Activated naive CD4-positive, alpha-beta T cell treated with Interleukin-2 at 50 U/mL for 16 hours (primary cell): ENCODE measurements at places on chromosomes 7 and 10.

GRCh38 chr10:33334805-33335550, 511 bp upstream of the NRP1 start:
- peak; percentile 45 for DNase-seq

- DNase-seq = no peak
Measured at GRCh38 chr10:112223725-112224124, 40.2 kb upstream of the GPAM start.

DNA sequence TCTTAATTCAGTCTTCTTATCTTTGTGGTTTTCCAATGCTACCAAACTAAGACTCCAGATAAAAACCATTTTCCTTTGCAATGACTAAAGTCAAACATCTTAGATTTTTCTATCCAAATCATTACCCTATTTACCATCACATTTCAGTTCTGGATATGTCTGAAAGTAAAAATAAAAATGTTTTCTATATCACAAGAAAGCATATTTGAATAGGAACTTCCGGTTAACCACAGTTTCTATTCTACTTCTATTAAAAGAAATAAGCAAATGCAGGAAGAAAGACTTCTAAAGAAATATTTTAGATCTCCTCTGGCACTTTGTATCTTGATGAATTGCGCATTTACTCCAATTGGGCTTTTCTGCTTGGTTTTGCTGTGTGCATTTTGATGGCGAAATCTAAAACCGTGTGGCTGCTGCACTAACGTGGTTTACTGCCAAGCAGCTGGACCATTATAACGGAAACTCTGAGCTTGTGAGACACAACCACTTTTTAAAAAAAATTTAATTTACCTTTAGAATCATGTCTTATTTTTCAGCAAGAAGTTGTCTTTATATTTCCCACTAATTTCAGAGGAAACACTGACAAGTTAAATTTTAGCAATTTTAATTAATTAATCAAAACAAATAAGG, 146.1 kb downstream of the VPS50 start:
- no peak for DNase-seq

DNA sequence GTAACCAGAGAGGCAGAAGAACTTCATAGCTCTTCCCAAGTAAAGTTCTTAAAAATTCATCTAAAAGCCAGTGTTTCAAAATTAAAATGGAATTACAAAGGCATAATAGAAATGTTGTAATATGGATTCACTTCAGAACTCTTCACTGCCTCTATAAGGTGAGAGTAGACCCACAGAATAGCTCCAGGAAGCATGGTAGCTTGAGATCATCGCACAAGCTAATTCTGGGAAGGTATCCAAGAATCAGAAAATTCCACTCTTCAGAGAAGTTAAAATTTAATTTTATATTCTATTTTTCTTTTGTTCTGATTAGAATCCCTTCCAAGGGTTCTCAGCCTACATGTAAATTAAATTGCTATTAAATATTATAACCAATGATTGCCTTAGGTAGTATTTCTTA, 1.5 kb upstream of the DHX32 start:
- DNase-seq = no peak

- no peak for DNase-seq
Measured at GRCh38 chr7:150586785-150587152, 19.6 kb downstream of the GIMAP4 start.

GRCh38 chr10:113961182-113962031, 82.3 kb upstream of the ADRB1 start:
- peak; percentile 55 for DNase-seq

GRCh38 chr7:33558549-33559323, 346.6 kb upstream of the BMPER start:
- no peak for DNase-seq

GRCh38 chr10:44976352-44977198, 2.0 kb downstream of the DEPP1 start:
- DNase-seq = no peak

- DNase-seq = no peak
Measured at GRCh38 chr10:16483241-16483917, 38.3 kb downstream of the C1QL3 start.

- DNase-seq = no peak
Measured at GRCh38 chr10:132663666-132664365, 122.1 kb downstream of the NKX6-2 start.

DNA sequence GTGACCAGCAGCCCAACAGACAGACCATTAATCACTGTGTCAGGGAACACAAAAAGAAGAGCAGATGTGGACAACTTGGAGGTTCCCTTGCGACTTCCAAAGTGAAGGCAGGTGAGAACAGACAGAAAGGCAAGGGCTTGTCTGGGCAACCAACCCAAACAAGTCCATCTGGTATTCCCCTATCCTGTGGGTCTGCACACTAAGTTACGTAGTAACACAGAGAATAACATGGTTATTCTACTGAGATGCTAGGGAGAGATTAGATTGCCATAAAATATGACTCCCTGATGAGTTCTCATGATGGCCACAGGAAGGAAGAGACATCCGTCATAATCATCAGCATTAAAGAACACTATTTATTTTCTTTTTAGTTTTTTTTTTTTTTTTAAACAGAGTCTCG, 252.2 kb downstream of the CALN1 start:
- no peak for DNase-seq

GRCh38 chr7:2873686-2874551, 29.8 kb upstream of the GNA12 start:
- DNase-seq = no peak

DNA sequence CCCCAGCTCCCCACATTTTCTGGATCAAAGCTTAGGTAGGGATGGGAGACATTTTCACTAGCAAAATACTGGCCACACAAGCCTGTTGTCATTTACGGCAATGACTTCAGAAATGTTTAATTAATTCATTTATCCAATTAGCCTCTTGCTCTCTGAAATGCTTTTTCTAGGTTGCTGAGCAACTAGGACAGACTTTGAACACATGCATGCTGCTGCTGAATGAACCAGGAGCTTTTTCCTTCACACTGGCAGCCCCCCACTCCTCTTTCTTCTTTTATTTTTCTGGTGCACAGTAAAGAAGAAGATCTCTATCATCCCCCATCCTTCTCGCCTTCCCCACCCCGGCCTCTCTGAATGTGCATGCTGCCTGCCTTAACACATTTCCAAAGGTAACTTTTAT, 22.5 kb downstream of the SORCS3 start:
- no peak for DNase-seq

DNA sequence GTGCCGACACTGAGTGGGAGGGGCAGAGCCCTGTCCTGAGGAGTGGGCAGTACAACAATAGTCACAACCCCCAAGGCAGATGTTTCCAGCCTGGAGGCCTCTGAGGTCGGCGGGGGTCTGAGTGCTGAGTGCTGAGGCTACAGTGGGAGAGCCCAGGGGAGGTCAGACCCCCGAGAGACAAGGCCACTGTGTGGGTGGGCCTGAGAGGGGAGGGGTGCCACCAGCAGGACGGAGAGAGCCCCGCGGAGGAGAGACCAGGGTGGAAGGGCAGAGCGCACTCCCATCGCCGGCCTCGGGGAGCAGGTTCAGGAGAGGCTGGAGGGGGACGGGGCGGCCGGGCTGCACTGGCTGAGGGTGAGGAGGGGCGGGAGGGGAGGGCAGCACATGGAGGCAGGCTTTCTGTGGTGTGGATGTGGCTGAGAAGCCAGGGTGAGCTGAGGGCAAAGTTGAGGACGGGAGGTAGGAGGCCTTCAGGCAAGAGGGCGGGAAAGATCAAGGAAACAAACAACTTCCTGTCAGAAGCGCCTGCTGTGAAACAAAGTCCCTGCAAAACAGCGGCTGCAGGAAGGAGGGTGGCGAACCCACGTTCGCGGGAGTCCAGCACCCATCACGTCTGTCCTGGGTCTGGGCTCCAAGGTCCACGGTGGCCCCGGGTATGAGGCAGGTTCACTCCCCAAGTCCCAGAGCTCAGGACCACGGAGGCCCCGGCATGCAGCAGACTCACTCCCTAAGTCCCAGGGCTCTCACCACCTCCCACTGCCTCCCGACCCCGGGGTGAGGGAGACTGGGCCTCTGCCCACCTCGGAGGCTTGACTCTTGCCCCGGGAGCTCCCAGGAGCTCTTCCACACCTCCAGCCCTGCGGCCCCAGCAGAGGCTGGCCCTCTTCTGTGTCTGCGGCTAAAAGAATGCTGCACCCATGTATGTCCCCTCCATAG, 76.8 kb upstream of the NKX6-2 start:
- no peak for DNase-seq

GRCh38 chr7:31957090-31957720, 113.0 kb downstream of the PDE1C start:
- DNase-seq = no peak

- DNase-seq = no peak
Measured at GRCh38 chr7:117654780-117655179, 175.0 kb downstream of the CFTR start.

- DNase-seq = no peak
Measured at GRCh38 chr7:133568544-133568943, 315.7 kb downstream of the EXOC4 start.

GRCh38 chr7:151789380-151789947, 87.5 kb downstream of the PRKAG2 start:
- no peak for DNase-seq

- DNase-seq = no peak
Measured at GRCh38 chr7:93171606-93172226, 23.5 kb upstream of the SAMD9L start.

DNA sequence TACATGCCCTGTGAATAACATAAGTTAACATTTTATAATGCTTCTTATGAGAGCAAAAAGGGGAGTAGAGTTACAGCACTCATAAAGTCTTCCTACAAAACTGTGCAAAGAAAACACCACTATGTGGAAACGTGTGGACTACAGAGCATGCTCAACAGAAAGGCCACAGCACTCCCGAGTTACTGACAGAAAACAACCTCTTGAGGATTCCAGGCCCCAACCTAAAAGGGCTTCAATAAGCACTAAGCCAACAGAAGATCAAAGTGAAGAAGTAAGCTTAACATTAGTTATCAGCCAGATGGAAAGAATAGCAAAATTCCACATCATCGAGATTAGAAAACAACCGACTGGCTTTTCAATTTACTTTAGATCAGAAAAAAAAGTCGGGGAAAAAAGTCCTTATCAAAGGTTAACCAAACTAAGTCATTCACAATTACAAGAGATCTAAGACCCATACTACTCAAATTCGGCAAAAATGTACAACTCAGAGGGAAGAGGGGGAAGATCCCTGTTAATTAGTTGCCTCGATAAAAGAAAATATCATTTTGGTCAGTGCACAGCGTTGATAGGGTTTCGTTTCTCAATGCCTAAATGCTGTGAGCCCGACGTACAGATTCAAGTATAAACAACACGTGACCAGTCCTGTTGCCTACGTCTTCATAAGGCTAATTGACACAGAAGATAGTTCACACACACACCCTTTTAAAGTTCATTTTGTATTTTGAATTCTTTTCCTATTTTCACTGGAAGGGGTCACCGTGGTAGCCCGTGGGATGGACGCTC, 1.4 kb downstream of the KBTBD2 start:
- peak; percentile 28 for DNase-seq

GRCh38 chr10:76942628-76943416, 694.8 kb downstream of the KCNMA1 start:
- no peak for DNase-seq

- no peak for DNase-seq
Measured at GRCh38 chr10:132943791-132944404, 1.5 kb upstream of the CFAP46 start.

- no peak for DNase-seq
Measured at GRCh38 chr10:71214641-71215559, 2.5 kb downstream of the UNC5B start.

DNA sequence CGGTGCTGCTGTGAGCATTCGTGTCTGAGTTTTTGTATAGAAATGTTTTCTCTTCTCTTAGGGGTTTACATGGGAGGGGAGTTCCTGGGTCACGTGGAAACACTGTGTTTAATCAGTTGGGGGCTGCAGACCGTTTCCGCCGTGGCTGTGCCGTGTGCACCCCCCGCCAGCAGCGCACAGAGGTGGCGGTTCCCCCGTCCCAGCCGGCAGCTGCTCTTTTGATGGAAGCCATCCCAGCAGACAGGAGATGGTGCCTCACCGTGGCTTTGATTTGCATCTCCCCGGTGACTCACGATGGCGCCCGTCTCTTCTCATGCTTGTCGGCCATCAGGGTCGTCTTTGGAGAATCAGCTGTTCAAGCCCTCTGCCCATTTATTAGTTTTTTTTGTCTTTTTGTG, 34.9 kb upstream of the FOXL3 start:
- DNase-seq = no peak

DNA sequence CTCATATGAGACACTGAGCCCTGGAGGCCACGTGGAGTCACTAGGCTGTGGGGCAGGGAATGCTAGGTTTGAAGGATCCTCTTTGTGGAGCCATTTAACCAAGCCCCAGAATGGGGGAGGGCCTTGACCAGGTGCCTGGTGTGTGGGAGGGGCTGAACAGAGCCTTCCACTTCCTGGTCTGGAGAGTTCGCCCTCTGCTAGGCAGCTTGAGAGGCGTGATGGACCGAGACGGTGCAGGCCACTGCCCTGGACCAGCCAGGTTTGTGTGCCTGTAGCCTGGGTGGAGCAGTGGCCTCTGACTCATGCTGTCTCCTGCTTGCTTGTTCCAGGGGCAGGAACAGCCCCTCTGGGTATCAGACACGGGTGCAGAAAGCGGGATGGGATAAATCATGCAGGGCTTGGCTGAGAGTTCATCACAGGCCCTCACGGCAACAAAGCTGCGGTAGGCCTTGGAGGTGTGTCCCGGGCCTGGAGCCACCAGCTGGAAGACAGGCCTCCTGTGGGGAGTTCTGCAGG, 27.4 kb downstream of the ADAMTS14 start:
- DNase-seq = no peak

DNA sequence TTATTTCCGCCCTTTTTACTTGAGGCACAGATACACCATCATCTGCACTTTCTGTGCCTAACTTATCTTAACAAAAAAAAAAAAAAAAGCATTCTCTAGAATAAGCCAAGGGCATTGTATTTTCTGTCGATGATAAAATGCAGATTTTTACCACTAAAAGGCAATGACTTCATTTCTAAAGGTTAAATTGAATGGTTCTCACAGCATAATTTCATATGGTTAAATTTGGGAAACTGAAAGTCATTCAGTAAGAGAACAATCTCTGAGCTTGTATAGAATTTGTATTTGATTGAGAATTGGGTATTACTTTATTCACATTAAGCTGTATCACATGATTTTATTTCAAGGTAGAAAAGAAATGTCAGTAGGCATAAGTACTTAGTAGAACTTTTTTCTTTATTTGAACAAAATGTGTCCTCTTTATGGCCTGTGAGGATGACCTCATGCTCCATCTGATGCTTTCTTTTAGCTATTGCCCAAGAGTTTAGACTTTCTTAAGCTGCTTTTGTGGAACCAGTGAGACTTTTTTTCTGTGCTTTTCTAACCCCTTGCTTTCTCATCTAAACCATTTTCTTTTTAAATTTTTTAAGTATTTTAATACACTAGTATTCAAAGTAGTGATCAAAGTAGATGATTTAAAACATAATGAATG, 110.3 kb downstream of the LRRC4 start:
- no peak for DNase-seq
